ENCODE measurements at places on chromosomes 6 and 20.

DNA sequence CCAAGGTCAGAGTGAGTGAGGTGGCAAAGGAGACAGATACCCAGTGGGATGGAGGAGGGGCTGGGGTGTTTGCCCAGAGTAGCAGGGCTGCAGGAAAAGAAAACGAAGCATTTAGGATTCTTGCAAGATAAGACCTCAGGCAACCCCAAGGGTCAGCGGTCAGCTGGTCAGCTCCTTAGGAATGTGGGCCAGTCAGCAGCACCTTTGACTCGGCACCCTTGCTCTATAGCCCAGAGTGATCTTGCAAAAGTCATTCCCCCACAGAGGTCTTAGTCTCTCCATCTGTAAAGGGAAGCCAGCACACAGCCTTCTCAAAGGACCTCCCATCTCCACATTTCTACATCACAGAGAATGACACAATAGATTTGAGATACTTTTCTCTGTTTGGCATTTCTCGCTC is 56.7 kb downstream of the VEGFA start:
- ATAC-seq, result no peak

DNA sequence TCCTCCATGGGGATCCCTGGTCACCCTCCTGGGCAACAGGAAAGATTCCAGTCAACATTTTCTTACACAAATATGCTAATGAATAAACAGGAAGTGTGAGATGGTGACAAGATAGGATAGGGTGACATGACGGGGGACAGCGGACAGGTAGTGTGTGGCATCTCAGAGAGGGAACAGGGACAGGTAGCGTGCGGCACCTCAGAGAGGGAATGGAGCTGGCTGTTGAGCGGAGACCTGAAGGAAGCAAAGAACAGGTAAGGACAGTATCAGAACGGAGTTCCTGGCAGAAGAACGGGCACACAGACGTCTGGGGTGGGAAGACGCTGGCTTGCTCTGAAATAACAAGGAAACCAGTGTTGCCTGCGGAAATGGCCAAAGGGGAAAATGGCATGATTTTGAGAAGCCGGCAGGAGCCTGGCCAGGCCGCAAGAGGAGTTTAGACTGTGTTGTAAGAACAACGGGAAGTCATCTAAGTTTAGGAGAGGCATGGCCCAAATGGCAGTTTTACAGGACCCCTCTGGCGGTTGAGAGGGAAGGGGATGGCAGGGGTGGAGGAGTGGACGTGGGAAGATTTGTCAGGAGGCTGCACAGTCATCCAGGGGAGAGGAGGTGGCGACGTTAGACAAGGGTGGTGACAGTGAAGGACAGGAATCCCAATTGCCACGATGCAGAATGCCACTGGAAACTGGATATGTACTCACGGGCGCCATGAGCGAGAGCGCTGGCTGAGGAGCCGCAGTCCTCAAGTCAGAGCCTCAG is 111.6 kb downstream of the JPH2 start:
- no peak for ATAC-seq

DNA sequence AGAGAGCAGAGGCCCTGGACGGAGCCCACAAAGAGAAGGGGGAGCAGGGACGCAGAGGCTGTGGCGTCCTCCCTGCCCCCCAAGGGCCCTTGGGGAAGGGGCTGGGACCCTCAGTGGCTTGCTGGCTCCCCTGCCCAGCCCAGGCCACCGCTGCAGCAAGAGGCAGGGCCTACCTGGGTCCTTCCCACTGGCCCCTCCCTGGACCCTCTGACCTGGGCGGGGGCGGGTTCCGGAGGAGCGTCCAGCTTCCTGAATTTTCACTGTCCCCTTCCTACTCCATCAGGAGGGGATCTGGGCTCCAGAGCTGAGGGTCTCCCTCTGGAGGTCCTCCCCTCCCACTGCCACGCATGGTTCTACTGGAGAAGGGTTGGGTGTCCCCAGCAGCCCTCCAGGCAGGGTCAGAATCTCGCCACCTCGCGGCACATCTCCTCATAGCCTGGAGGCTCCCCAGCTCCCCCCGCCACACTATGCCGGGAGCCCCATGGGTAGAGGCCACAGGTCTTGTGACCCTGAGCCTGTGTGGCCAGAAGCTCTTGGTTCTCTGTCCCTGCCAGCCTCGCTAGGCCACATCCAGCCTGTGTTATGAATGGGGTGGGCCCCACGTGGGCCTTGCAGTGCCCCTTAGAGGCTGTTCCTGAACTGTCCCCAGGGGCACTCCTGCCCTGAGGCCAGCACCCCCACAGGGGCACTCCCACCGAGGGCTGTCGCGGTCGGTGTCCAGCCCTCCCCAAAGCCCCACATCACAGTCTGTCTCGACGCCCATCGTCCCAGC is 1.0 kb upstream of the SOX18 start:
- no peak for ATAC-seq

- no peak for ATAC-seq
These were observed 4.1 kb downstream of the CNBD2 start for GRCh38 chr20:35972462-35972861.

GRCh38 chr6:108608453-108609275 is 47.9 kb downstream of the FOXO3 start:
- ATAC-seq, result no peak

GRCh38 chr20:63061771-63062100 is 55.0 kb upstream of the BHLHE23 start:
- no peak for ATAC-seq

DNA sequence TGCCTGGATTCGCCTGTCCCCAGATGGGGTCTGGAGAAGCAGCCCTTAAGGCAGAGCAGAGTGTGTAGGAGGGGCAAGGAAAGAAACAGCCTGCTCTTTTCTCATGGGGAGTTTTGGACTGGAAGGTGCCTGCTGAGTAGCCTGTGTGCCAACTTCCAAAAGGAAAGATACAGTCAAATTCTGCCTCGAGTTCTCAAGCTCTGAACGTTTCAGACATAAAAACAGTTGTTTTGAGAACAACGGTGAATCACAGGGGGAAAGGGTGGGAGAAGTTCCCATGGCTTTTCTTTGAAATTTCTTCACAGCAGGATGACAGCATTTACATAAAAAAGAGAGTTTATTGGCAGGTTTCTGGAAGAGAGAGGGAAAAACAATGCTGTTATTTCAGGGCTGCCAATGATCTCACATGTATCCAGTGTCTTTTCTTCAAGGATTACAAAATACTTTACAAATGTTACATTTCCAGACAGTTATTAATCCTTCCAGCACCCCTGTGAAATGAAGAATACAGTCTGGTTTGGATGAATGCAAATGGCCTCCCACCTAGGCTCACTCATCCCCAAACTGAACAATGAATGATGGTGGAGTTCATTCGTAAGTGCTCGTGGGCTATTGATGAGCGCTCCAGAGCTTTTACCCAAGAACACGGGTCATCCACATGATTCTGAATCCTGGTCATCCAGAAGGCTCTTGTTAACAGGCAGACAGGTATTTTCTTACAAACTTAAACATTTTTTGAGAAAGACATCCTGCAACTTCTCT is 33.8 kb upstream of the ECI2 start:
- no peak for ATAC-seq

GRCh38 chr6:148674306-148674705 is 72.5 kb upstream of the UST start:
- no peak for ATAC-seq

DNA sequence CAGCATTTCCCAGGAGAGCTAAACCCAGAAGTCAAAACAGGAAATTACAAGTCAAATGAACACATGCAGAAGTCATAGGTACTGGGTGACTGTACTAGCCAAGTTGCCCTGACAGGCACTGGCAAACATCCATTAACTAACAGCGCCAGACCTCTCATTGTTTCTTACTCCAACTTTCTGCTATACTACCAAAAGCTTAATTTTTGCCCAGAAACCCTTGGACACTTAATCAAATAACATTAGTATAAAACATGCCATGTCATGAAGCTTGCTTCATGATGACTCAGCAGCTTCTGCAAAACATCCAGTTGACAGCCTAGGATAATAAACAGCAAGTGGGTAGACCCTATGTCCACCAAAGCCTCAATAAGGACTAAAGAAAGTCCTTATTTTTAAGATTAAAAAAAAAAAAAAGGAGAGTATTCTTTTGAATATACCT is 3.5 kb downstream of the NUP153 start:
- peak; percentile 12 for ATAC-seq

GRCh38 chr20:1391640-1392442 is 1.0 kb downstream of the FKBP1A start:
- ATAC-seq, result peak; percentile 26

DNA sequence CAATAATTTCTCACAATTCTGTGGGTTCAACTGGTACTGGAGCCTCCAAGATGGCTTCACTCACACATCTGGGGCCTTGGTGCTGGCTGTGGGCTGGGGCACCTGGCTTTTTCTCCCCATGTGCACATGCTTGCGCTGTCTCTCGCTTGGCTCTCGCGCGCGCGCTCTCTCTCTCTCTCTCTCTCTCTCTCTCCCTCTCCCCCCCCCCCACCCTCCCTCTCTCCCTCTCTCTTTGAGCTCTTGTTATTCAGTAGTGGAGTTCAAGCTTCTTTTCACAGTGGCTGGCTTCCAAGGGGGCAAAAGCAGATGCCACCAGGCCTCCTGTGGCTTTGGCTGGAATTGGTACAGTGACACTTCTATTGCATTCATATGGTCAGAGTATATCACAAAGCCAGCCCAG is 10.8 kb upstream of the TBCC start:
- ATAC-seq, result no peak

GRCh38 chr6:130043344-130043743 is 25.0 kb downstream of the L3MBTL3 start:
- no peak for ATAC-seq

DNA sequence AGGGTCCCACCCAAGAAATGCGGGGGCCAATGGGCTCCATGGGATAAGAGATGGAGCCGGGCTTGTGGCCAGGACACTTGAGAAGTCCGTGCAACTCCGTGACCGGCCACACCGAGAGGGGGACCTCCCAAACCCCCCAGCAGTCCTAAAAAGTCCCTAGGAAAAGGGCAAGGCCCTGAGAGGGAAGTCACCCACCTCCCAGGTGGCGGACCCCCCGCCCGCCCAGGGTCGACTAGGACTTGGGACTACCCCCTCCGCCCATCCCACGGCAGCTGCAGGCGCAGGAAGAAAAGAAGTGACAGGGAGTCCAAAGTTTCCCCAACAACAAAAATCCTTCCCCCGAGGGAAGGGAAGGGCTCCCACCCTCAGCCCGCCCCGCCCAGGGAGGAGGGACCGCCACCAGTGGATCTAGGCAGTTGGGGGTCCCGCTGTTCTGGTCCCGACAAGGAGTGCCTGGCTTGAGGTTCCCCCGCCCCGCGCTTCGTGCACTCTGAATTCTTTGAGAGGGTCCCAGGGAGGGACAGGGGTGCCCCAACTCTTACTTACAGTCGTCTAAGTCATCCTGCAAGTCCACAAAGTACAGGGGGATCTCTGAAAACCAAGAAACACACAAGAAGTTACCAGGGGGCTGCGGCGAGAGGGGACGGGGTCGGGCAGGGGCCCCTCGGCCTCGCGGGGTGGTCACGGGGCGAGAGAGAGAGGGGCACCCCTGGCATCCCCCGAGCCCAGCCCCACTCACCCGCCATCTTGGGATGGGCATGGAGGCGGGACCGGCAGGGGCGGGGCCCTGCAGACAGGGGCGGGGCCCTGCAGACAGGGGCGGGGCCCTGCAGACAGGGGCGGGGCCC is 611 bp upstream of the RAB22A start:
- ATAC-seq, result peak; percentile 23

- ATAC-seq, result peak; percentile 35
These were observed 9.1 kb downstream of the MTRF1L start for GRCh38 chr6:152993431-152993830.

DNA sequence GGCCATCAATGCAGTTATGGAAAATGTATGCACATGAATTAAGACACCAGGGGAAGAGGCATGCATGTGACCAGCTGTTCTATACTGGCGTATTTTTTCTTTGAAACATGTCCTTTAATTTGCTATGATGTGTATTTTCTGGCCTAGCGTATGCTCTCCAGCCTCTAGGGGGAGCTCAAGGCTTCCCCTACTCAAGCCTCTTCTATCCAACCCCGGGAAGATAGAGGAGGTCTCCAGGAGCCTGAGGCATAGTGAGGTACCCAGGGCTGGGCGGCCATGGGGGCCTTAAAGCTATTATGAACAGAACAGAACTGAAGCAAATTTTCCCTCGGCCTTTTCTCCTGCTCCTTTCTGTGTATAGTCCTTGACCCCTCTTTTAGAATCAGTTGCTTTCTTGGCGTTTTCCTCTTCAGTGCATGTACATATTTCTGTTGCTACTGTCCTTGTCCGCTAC is 528.9 kb downstream of the MAFB start:
- no peak for ATAC-seq

DNA sequence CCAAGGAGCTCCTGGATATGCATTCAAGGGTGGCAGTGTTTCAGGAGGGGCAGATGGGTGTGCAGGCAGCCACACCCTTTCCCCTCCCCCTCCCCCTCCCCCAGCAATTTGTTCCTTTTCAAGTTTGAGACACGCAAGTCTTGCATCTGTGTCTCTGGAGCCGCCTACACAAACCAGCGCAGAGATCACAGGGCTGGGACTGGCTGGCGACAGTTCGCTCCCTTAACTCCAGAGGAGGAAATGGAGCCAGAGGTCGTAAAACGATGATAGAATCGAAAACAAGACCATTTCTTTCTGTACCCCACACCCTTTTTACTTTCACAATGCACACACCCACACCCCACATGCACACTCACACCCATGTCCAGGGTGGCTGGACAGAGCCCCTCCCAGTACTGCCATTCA is 163.1 kb downstream of the LY86 start:
- ATAC-seq, result peak; percentile 40

- ATAC-seq, result peak; percentile 34
These were observed 152.8 kb upstream of the RIPOR2 start for GRCh38 chr6:25088513-25088912.

DNA sequence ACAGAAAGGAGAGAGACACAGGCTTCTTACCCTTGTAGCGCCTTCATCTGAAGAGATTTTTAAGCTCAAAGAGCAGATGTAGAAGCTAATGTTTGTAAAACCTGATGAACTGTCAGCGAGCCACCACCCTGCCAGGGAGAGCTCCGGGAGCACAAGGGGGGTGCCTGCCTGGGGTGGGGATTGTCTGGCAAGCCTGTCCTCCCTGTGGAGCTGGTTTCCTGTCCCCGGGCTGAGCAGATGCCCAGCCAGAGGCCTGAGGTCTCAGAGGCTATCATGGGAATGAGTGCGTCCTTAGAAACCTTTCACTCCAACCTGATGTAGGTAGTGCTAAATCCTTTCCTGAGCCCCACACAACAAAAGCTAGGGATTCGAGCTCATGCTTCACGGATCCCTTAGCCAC is 41.9 kb upstream of the NR2E1 start:
- no peak for ATAC-seq

DNA sequence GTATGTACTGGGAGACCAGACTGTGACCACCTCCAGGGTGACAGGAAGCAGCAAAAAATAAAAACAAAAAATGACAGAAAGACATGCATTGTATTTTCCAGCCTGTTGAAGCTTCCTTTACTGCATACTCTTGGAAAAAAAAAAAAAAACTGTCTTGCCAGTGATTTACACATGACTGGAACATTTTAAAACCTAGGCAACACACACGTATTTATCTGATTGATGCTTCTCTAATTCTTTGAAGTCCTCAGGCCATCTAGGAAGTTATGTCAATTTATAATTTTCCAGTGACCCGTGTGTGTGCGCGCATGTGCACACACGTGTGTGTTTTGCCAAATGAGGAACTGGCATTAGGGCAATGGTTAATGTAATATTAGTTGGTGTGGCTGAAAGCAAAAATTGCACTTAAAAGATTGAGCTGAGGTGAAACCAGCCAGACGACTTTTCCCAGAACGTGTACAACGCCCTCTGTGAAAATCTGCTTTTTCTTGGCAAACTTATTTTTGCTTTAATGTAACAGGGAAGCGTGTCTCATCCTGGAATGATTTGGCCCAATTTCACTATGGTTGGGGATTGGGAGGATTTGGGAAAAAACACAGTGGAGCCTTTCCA is 315.2 kb downstream of the TFAP2A start:
- ATAC-seq, result no peak
